ENCODE measurements at places on chromosomes 12 and 14.

DNA sequence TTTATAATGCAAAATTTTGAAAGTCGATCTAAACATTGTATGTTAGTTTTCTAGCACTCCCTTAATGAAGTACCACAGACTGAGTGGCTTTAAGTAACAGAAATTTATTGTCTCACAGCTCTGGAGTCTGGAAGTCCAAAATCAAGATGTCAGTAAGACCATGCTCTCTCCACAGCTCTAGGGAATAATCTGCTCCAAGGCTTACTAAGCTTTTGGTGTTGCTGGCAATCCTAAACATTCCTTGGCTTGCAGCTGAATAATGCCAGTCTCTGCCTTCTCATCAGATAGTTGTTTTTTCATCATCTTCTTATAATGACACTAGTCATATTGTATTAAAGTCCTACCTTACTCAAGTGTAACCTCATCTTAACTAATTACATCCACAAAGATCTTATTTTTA lies 102.2 kb downstream of the RASSF9 start:
- no peak for DNase-seq

DNA sequence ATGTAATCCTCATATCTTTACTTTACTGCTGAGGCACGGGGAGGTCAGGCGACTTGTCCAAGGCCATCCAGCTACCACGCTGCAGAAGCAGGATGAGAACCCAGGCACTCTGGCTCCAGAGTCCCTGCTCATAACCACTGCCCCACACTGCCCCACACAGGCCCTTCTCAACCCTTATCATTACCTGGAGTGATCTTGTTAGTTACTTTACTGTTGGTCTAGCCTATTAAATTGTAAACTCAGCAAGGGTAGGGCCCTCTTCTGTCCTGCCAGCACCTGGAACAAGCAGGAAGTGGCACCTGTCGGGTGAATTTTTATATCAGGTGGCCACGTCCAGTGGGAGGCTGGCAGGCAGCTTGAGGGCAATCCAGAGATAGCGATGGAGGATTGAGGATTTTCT lies 12.2 kb downstream of the FAIM2 start:
- DNase-seq = no peak

GRCh38 chr12:124605883-124606774 lies 38.7 kb upstream of the NCOR2 start:
- DNase-seq = no peak

DNA sequence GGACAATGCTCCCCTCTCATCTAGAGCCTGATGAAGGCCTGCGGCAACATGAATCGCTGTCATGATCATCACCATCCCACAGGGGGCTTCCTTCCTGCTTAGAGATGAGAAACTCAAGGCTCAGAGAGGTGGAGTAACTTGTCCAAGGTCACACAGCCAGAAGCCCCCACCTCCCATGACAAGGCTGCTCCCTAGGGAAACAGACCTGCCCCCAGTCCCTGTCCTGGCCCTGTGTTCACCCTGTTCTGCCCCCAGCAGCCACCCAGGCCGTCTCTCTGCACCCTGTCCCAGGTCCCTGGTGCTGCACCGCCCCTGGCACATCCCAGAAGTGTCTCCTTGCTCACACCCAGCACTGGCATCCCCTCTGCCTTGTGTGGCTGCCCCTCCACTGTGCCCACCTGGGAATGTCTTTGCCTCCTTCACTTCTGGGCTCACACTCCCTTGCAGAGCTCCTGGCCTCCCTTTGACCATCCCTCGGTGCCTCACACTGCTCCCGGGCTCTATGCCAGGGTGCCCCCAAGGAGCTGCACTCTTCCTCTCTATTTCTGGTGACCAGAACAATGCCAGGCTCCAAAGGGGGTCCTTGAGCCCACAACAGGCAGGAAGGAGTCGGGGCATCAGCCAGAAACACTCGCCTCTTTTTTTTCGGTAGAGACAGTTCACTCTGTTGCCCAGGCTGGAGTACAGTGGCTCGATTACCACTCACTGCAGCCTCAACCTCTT lies 70.5 kb downstream of the BCL11B start:
- DNase-seq = no peak

GRCh38 chr14:104472073-104472472 lies 107.5 kb upstream of the C14orf180 start:
- no peak for DNase-seq

DNA sequence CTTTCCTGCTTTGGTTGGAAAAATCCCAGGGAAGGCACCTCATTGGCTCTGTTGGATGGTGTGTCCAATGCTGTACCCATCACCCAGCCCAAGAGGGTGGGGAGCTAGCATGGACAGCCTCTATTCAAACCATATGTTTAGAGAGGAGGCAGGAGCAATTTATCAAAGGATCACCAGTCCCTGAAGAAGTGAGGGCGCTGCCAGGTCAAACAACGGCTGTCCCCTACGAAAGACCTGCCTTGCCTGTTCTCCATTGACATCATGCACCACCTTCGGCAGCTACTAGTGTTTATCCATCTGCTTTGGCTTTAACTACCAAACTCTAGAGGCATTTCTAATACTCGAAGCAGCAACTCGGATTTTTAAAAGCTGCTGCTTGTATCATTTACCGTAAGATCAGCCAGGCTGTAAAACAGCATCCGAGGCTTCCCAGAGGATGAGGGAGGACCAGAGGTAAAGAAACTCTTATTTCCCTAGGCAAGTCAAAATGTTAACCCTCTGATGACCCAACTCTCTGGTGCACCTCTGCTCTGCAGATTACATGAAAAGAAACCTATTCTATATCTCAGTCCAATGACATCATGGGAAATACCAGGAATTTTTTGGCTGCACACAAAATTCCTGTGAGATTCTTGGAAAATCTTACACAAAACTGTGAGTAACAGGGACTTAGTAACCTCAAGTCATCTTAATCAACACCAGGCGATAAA lies 720.9 kb upstream of the TBX3 start:
- no peak for DNase-seq

Measured in cortex of kidney (tissue), 1 donor.